Cortex of kidney (tissue), 1 donor: ENCODE measurements at places on chromosomes 16 and 17.

DNA sequence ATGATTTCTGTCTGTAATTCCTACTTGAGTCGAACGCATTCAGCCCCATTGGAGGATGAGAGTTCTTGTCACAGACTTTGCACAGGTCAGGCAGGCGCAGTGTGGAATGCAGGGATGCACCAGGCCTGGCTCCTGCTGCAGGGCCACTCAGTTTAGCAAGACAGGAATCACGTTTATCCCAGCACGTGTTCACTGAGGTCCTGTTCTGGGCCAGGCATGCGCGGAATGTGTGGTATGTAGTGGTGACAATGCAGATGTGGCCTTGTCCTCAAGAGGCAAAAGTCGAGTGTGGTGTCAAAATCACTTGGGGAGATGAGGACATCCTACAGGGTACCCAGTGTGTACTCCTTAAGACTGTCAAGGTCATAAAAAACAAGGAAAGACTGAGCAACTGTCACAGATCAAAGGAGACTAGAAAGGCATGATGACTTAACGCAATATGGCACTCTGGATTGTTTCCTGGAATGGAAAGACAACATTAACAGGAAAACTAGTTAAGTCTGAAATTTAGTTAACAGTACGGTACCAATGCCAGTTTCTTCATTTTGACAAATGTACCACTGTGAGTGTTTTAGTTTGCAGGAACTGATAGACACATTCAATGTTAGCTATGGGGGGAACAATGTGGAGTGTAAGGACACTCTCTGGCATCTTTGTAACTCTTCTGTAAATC lies 121.5 kb upstream of the ADAMTS18 start:
- no peak for DNase-seq

- no peak for DNase-seq
Measured at GRCh38 chr16:67190041-67190440, at the start of gene EXOC3L1. TSS of gene EXOC3L1 (minus strand) at chr16:67190136. CDS start at chr16:67189676, 460 bp downstream.

GRCh38 chr16:67936880-67937605 lies 393 bp upstream of the PSMB10 start:
- no peak for DNase-seq

DNA sequence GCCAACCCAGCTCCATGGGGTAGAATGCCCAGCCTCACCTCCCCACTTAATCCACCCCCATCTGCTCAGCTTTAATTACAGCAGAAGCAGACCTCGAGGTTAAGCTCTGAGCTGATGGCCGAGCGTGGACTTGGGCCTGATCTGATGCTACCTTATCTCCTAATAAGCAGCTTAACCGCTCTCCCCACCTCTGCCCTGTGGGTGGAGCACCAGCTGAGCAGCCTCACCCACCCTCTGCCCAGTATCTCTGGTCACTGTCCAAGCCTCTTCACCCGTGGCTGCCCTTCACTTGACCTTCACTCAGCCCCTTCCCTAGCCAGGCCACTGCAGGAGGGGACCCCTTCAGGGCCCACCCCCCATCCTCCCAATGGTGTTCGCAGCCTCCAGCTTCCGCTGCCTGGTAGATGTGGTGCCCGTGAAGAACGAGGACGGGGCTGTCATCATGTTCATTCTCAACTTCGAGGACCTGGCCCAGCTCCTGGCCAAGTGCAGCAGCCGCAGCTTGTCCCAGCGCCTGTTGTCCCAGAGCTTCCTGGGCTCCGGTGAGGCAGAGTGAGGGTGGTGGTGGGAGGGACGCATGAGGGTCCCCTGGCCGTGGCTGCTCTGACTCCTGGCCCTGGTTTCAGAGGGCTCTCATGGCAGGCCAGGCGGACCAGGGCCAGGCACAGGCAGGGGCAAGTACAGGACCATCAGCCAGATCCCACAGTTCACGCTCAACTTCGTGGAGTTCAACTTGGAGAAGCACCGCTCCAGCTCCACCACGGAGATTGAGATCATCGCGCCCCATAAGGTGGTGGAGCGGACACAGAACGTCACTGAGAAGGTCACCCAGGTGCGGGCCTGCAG lies 6.8 kb downstream of the KCNH6 start:
- no peak for DNase-seq

DNA sequence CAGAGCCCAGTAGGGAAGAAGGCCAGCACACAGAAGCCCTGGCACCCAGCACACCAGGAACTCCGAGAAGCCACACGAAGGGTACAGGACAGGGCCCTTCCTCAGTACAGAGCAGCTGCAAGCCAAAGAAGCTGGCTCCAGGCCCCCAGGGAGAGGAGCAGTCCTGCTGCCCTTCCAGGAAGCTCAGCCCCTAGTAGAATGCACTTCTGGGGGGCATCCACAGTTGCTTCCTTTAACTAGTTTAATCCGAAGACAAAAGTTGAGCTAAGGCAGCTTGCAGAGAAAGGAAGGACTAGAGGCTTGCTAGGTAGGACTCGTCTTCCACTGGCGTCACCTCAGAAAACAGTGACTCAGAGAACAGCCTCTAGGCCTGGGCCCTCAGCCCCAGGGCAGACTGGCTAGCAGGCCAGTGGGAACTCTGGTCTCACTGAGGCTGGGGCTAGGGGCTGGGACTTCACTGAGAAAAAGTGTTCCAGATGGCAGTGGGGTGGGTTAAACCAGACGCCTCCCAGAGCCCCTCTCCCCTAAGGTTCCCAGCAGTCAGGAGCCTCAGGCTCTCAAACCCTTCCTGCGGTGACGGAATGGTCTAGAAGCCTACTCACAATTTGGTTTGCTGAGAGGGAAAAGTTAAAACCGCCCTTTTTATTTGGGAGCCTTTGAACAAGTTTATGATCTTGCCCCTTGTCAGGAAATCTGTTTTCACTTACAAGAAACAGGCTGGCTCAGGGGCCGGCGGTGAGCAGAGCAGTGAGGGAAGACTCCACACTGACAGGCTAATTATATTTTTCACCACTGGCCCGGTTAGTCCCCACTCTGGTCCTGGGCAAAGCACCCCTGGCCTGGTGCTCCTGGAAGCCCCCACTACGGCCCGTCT lies 41.4 kb downstream of the ACTG1 start:
- no peak for DNase-seq

DNA sequence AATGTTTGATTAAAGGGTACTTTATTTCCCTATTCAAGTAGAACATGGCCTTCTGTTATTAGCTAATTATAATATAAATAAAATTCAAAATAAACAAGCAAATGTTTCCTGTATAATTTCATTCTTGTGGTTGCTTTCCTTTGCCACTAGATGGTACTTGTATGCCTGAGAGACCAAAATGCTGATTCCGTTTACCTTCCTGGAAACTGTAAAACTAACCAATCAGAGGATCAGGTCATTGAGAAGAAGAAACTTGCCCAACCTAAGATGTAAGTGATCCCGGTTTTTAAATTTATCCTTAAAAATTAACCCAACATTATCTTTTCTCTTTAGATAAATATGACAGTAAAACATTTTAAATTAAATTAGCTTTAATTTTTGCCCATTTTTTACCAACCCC lies 8.1 kb upstream of the ABCA5 start:
- DNase-seq: no peak

GRCh38 chr17:404703-405102 lies 52.1 kb upstream of the RPH3AL start:
- DNase-seq: no peak
